NCI-H2081 treated with DMSO at 0.1 percent for 48 hours (cell line): ENCODE measurements at places on chromosomes 7 and 10.

DNA sequence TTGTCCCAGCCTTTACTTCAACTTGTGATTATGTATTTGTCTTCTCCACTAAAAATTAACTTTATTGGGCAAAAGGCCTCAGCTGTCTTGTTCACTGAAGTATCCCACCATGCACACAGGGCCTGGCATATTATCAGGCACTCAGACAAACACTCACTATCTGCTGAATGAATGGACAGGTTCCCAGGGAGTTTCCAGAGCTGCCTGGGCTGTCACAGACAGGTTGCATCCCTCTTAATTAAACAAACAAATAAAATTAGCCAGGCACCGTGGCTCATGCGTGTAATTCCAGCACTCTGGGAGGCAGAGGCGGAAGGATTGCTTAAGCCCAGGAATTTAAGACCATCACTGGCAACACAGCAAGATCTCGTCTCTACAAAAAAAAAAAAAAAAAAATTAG lies 1.5 kb upstream of the TSPAN14 start:
- DNase-seq, result no peak

DNA sequence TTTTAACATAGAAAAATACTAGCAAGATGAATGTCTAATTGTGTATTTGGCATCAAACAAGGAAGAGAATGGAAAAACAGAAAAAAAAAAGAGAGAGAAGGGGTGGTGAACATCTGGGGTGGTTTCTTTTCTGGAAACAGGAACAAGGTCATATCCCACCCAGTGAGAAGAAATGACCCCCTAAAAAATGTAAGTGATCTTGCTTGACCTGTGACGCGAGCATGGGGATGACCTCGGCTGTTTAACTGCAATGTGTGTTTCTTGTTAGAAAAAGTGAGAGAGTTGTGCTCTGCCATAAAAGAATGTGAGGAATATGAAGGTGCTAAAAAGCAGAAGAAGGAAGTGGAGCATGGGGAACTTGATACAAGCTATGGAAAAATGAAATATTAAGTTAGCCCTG lies 258.5 kb downstream of the AGMO start:
- DNase-seq, result no peak

GRCh38 chr7:74544706-74545469 lies 91.2 kb downstream of the GTF2IRD1 start:
- peak; percentile 23 for DNase-seq

- DNase-seq, result no peak
These were observed 13.3 kb downstream of the ZCCHC24 start for GRCh38 chr10:79431891-79432831.

DNA sequence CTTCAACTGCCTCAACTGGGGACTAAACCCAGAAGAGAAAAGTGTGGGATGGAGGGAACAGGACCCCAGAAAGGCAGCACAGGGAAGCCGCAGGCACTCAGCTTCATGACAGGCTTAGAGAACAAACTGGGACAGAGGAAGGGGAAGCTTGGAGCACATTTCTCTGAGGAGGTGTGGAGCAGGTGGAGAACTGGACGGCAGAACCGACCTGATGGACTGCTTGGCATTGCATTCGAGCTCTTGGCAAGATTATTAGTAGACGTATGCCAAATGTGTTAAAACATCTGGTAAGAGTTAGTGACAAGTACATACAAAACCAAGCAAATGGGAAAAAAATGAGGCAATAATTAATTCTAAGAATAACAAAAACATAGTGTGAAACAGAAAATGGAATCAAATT lies 335.7 kb downstream of the SFMBT2 start:
- DNase-seq, result no peak

DNA sequence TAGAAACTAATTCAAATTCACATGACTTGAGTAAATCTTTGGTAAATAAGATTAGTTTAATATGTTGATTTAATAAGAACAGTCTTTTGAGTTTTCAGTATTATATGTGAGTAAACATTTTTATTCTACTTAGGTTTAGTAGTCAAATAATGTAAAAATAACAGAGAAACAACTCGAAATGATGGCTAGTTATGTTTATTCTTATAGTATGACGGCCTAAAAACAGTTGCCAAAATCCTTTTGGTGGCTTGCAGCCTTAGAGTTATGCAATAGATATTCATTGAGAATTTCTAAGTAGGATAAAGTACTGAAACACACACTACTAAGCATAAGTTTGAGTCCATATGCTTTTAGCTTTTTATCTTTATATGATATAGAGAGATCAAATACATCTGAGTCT lies 184.8 kb downstream of the GNAI1 start:
- DNase-seq, result no peak

DNA sequence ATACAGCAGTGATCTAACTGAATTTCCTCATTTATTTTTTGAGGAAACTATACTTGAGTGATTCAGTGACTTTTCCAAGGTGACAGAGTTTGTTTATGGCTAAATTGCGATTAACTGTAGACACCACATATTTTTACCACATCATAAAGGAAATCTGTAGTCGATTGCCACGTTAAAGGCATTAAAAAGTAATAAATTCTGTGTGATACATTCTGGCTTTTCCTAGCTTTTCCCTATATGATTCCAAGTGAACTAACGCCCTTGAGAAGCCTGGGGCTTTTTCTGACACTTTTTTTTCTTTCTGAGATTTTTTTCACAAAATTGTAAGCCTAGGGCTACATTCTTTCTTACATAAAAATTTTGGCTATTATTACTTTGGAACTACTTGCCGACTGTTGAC lies 266.9 kb downstream of the BICC1 start:
- no peak for DNase-seq

DNA sequence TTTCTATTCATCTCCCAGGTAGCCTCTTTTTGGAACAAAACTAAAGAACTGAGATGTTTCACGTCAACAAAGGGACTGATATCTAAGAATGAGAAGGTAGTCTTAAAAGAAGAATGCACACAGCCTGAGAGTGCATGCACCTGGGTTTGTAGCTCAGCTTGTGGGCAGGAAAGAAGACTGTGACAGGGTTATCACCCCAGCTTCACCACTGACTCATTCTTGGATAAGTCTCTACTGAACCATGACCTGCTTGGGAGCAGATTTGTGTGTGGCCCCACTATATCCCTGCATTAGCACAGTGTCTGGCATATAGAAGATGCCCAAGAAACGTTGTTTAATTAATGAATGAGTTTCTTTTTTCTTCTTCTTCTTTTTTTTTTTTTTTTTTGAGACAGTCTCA lies 187.5 kb downstream of the GPAM start:
- no peak for DNase-seq

DNA sequence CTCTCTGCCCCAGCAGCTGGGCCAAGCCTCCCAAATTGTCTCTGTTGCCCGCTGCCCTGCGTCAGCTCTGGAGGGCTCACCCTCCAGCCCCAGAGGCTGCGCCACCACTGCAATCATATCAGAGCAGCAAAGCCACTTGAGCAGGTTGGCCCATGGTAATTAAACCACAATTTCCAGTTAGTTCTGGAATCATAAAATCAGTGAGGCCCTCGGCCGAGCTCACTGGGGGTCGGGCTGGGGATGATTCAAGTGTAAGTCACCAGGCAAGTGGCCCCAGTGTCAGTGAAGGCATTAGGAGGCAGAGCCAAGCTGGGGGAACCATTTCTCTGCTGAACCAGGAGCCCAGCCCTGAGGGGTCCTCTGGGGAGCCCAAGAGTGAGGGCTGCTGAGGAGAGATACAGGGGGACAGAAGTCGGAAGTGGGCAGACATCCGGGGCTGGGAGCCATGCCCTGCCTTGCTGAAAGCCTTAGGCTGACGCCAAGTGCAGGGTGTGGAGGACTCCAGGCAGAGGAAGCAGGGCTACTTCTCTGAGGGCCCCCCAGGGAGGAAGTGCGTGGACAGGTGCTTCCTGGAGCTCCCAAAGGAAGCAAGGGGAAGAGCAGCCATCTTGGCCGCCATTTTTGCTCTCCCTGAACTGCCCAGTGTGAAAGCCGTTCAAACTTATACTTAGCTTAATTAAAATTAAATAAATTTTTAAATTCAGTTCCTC lies 29.5 kb upstream of the SLC29A3 start:
- no peak for DNase-seq

- DNase-seq, result no peak
These were observed 29.9 kb downstream of the GPR22 start for GRCh38 chr7:107499731-107500130.

DNA sequence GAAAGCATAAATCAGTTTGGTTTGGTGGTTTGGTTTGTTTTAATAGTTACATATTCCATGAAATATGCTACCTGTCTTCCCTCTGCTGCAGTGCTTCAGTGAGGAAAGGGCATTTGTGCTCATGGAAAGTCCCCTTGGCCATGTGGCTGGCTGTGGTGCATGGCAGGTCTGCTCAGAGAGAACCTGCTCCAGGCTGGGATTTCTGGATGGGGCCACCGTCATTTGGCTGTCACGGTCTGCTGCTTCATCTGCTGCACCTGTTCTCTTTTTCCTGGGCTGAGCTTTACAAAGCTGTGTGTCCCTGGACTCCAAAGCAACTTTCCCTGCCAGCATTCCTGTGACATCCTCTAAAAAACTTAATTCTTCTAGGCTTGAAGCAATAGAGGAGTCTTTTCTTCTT lies 8.9 kb downstream of the CDK14 start:
- DNase-seq, result peak; percentile 67

DNA sequence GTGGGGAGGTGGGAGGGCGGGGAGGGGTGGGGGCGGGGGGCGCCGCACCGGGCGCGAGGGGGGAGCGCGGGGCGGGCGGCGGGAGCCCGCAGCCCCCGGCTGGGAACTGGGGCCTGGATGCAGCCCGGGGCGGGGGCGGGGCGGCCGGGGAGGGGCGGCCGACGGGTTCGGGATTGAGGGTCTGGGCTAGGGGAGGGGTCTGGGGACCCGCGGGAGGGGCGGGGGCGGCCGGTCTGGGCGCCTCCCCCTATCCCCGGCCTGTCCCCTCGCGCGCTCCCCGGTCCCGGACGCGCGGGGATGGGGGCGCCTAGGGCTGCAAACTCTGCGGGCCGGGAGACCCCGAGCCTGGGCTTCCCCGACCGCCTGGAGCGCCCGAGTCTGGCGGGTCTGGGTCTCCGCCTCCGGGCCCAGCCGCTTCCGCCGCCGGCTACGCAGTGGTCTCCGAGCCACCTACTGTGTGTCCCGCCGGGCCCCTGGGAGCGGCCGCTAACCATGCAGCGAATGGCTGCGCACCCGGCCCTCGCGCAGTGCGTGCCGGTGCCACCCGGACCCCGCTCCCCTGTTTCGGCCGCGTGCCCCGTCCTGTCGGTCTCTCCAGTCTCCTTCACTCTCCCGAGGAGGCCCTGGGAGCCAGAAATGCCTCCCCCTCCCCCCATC lies 375 bp upstream of the FGF8 start:
- no peak for DNase-seq

DNA sequence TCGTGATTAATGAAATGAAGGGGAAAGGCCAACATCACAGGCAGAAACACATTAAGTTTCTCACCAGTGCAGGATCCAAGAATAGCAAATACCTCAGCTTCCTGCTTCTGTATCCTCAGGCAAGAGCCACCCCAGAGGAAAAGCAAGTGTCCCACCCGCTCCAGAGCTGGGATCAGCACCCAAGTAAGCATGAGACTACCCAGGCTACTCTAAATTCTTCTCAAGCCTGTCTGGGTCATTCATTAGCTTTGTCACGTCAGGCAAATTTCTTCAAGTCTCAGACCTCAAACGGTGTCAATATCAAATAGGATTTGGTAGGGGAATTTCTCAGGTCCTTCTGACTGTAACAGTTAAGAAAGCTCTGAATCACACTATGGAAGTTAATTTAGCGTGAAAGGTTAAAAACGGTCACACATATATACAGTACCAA lies 59.0 kb downstream of the GNA12 start:
- no peak for DNase-seq

DNA sequence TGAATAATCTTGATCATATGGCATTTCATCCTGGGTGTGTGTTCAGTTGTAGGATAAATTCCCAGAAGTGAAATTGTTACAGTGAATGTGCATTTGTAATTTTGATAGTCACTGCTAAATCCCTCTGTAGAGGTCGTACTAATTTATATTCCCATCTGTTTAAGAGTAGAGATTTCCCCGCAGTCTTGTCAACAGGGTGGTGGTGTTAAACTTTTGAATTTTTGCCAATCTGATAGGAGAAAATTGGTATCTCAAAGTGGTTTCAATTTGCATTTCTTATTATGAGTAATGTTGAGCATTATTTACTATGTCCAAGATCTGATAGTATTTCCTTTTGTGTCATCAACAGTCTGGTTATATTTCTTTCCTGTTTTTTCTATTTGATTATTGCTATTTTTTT lies 101.7 kb downstream of the AUTS2 start:
- DNase-seq, result no peak

GRCh38 chr10:44032216-44032615 lies 352.7 kb downstream of the CXCL12 start:
- no peak for DNase-seq

DNA sequence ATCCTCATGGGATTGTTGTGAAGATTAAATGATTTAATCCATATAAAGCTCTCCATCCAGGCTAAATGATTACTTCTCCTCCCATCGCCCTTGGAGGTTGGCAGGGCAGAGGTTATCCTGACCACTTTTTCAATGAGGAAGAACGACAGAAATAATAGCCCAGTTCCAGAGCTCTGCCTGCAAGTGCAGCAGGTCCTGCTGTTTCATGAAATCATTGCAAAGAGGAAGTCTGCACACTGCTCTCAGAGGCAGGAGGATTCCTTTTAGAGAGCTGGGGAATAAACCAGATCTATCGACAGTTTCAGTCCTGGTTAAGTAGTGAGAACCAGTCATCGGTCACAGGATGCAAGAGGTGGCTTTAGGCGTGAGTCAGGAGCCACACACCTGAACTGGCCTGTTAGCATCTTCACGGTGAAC lies 25.0 kb upstream of the CDH23 start:
- no peak for DNase-seq

DNA sequence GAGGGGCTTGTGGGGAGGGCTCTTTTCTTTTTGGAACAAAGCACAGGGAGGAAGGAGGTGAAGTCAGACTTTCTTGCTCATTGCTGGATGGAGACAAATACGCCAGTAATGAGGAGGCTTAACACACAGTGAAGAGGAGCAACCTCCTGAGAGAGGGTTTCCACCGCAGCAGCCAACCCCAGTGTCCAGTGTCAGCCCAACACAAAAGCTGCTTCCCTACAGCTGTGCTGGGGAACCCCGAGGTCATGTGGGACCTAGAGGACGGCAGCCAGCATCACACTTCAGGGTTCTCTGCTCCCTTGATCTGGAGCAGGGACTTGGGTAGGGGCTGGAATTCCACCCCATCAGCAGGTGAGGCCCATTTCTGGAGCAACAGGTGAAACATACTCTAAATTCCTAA lies 7.7 kb downstream of the BLNK start:
- DNase-seq, result no peak

DNA sequence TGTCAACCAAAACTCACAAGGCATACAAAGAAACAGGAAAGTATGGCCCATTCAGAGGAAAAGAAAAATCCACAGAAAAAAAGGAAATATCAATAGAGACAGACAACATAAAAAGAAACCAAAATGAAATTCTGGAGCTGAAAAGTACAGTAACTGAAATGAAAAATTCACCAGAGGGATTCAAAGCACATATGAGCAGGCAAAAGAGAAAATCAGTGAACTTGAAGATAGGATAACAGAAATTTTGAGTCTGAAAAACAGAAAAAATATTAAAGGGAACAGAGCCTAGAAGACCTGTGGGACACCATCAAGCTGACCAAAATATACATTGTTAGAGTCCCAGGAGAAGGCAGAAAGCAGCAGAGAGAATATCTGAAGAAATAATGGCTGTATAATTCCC lies 60.6 kb downstream of the XPNPEP1 start:
- no peak for DNase-seq
